B cell (primary cell): ENCODE measurements at places on chromosomes 16 and 17. TPM values are rescaled to one million over a fixed set of nuclear protein-coding genes. Genes with fewer than 3 reads are reported as not detected.

DNA sequence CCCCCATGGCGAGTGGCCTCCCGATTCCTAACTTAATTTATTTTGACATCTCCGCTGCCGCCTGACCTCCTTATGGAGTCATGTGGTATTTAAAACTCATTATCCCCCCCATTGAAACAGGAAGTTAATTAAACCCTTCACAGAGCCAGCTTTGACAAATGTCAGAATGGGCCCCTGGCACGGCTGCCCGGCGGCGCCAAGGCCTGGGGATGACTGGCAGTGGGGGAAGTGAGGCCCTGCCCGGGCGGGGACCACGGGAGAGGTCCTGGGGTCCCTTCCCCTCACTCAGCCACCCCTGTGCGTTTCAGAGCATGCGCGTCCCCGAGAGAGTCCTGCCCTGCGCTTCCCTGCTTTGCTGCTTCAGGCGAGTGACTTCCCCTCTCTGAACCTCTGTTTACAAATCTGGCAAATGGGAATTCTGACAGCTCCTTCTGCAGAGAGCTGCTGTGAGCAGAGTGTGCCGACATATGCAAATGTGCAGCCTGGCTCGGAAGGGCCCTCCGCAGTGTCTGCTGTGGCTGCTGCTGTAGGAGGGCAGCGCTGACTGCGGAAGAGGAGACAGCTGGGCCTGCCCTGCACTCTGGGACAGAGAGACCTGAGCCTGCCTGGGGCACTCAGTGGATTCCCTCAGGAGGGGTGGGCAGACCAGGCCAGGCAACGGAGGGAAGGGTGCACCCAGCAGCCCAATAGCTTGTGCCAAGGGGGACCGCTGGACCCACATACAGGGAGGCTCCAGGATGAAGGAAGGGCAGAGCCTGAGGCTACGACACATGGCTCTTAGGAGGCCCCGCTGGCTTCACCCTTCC lies 4.4 kb upstream of the ZFPM1 start:
- H3K4me3 ChIP-seq: no peak overlapping the region
- peak; percentile 60 for DNase-seq
- no peak overlapping the region for H3K27ac ChIP-seq
- H3K4me1 ChIP-seq: peaks cover 27% of the 10 kb centered on the region
- H3K36me3 ChIP-seq: no peaks in the 10 kb centered on the region

- no peak for DNase-seq
- H3K4me1 ChIP-seq: peaks cover 14% of the 10 kb centered on the region
- H3K36me3 ChIP-seq: no peaks in the 10 kb centered on the region
- peaks cover 10% of the 10 kb centered on the region for H3K27me3 ChIP-seq
- no peak overlapping the region for H3K4me3 ChIP-seq
- no peak overlapping the region for H3K27ac ChIP-seq
These were observed 65.7 kb downstream of the ARSG start for GRCh38 chr17:68356949-68357455.

- peaks cover 11% of the 10 kb centered on the region for H3K4me1 ChIP-seq
- no peak for DNase-seq
- H3K27ac ChIP-seq: no peak overlapping the region
These were observed 8.3 kb upstream of the ZNF750 start for GRCh38 chr17:82848022-82848592.

GRCh38 chr16:13333336-13333735 lies 431.9 kb downstream of the SHISA9 start:
- H3K4me1 ChIP-seq: no peaks in the 10 kb centered on the region
- no peaks in the 10 kb centered on the region for H3K27me3 ChIP-seq
- H3K36me3 ChIP-seq: no peaks in the 10 kb centered on the region
- H3K4me3 ChIP-seq: no peak overlapping the region
- no peak for DNase-seq

- no peak for DNase-seq
- no peaks in the 10 kb centered on the region for H3K27me3 ChIP-seq
- no peaks in the 10 kb centered on the region for H3K36me3 ChIP-seq
- peaks cover 8% of the 10 kb centered on the region for H3K4me1 ChIP-seq
- H3K4me3 ChIP-seq: no peak overlapping the region
These were observed 14.2 kb upstream of the SEC14L1 start for GRCh38 chr17:77126519-77126918.

DNA sequence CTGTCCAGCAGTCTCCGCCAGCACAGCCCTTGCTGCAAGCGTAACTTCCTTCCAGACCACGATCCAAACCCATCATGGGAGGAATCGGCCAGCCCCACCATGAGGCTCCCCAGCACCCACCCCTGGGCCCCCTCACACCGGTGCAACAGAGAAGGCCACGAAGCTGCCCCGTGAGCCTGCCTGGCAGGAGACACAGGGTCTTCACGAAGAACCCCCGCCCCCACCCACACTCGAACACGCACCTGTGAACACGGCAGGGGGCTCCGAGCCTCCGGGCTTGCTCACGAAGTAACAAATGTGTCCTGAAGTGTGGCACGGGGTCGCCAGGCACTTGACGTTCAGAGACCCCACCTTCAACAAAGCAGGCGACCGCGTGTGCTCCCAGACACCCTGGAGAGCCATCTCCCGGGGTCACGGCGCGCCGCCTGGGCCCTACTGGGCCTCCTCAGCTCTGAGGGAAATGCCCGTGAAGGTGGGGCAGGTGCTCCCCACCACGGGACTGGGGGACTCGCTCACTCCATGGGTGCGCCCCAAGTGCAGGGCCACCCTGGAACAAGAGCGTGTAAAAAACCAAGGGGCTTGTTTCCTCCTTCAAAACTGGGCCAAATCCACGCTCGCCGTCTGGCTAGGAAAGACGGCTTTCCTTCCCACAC lies 7.6 kb downstream of the HAGH start:
- no peak for DNase-seq
- H3K4me3 ChIP-seq: no peak overlapping the region
- no peak overlapping the region for H3K27ac ChIP-seq

- no peaks in the 10 kb centered on the region for H3K36me3 ChIP-seq
- no peak for DNase-seq
- H3K4me1 ChIP-seq: peaks cover 15% of the 10 kb centered on the region
- H3K27me3 ChIP-seq: no peaks in the 10 kb centered on the region
- H3K4me3 ChIP-seq: no peak overlapping the region
These were observed 69.1 kb downstream of the KSR1 start for GRCh38 chr17:27525316-27525715.

DNA sequence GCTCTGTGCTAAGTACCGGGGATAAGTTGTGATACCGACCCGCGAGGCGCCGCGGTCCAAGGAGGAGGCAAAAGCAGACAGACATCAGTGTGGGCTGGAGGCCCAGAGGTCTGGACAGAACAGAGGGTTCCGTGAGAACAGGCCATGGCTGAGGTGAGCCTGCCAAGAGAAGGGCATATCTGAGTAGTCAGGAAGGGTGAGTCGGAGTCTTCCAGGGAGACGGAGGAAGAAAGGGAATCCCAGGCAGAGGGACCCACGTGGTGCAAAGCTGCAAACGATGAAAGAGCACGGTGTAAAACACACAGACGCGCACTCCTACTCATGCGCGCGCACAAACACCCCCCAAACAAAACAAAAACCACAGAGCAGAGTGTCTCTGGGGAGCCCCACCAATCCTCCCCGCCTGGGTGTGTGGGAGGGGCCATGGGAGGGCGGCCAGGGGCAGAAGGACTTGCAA lies 18.1 kb downstream of the RHBDL3 start:
- peaks cover 7% of the 10 kb centered on the region for H3K4me1 ChIP-seq
- H3K27ac ChIP-seq: no peak overlapping the region
- no peaks in the 10 kb centered on the region for H3K36me3 ChIP-seq
- no peak overlapping the region for H3K4me3 ChIP-seq

GRCh38 chr16:11165894-11166665 lies 89.9 kb downstream of the SOCS1 start:
- no peaks in the 10 kb centered on the region for H3K4me1 ChIP-seq
- peaks cover 7% of the 10 kb centered on the region for H3K36me3 ChIP-seq
- no peak overlapping the region for H3K27ac ChIP-seq
- no peaks in the 10 kb centered on the region for H3K27me3 ChIP-seq

DNA sequence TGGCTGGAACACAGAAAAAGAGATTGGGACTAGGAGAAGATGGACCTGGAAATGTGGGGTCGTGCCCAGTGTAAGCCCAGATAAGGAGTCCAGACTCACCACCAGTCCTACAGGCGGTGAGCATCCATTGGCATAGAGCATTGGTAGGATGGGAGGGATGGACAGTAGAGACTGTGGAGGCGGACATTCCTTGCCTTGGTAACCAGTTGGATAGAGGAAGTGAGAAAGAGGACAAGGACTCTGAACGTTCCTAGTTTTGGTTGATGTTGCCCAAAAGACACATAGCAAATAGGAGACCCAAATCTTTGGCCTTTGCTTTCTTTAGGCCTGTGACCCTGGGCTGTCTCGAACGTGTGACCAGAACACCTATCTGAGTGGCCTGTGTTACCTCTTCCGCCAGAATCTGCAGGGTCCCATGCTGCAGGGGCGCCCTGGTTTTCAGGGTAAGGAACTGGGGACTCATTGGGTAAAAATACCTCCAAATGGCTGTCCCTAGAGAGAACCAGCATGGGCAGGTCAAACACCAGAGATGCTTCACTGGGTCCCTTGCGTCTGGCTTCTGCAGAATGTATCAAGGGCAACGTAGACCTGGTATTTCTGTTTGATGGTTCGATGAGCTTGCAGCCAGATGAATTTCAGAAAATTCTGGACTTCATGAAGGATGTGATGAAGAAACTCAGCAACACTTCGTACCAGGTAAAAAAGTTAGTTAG lies 6.4 kb downstream of the ITGAL start:
- H3K27me3 ChIP-seq: no peaks in the 10 kb centered on the region
- H3K36me3 ChIP-seq: peaks cover 59% of the 10 kb centered on the region

GRCh38 chr16:65767125-65767524 lies 599.4 kb upstream of the CDH5 start:
- no peak for DNase-seq
- H3K27me3 ChIP-seq: no peaks in the 10 kb centered on the region
- H3K4me1 ChIP-seq: no peaks in the 10 kb centered on the region
- H3K4me3 ChIP-seq: no peak overlapping the region
- no peak overlapping the region for H3K27ac ChIP-seq
- H3K36me3 ChIP-seq: no peaks in the 10 kb centered on the region

GRCh38 chr16:84754353-84754856 lies 54.6 kb downstream of the USP10 start:
- DNase-seq: peak; percentile 89
- H3K4me1 ChIP-seq: peaks cover 47% of the 10 kb centered on the region
- peak overlapping the region; percentile 21 for H3K4me3 ChIP-seq
- peaks cover 26% of the 10 kb centered on the region for H3K36me3 ChIP-seq
- no peaks in the 10 kb centered on the region for H3K27me3 ChIP-seq

GRCh38 chr17:62712171-62712581 lies 84.7 kb downstream of the MRC2 start:
- H3K36me3 ChIP-seq: no peaks in the 10 kb centered on the region
- H3K27me3 ChIP-seq: no peaks in the 10 kb centered on the region
- no peak overlapping the region for H3K27ac ChIP-seq
- H3K4me1 ChIP-seq: no peaks in the 10 kb centered on the region
- no peak for DNase-seq

DNA sequence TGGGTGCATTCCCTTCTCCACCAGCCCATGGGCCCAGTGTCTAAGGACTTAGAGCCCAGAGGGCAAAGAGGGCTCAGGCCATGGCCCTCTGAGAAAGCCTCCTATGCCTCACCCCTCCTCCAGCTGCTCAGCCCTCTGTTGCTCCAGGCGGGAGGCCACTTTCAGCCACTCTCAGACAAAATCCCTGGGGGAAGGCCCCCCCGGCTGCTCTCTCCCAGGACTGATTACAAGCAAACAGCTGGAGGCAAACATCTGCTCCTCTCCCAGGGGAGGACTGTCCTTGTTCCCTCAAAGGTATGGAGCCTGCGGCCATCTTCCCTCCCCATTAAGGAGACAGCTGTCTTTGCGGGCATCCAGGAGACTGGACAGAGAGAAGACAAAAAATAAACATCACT lies 54.9 kb upstream of the DLX4 start:
- no peak for DNase-seq
- H3K4me1 ChIP-seq: no peaks in the 10 kb centered on the region
- no peaks in the 10 kb centered on the region for H3K36me3 ChIP-seq

DNA sequence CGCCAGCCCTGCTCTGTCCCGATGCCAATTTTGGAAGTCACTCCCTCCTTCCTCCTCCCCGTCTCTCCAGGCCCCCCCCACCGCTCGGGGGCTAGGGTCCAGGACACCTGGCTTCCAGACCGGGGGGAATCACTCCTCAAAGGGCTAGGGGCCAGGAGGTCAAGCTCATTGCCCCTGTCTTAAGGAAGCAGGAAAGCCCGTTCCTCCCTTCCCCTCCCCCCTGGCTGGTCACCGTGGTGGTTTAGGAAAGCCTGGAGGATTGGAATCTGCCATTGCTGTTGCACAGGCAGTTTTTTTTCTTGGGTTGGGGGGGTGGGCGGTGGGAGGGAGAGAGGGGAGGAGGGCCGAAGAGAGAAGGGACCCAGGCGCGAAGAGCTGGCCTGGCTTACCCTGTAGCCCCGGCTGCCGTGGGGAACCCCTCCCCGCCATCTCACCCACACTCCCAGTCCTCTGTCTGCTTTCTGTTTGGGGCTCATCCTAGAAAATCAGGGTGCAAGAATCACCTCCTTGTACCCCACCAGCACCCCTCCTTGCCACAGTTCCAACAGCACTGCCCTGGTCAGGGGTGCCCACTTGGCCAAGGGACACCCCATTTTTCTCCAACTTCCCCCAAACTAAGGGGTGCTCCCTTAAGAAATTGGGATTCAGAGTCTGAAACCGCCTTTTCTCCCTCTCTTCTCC lies 2.9 kb upstream of the BCL6B start:
- H3K4me1 ChIP-seq: peaks cover 32% of the 10 kb centered on the region
- no peak for DNase-seq
- no peaks in the 10 kb centered on the region for H3K27me3 ChIP-seq
- no peak overlapping the region for H3K27ac ChIP-seq
- no peaks in the 10 kb centered on the region for H3K36me3 ChIP-seq

DNA sequence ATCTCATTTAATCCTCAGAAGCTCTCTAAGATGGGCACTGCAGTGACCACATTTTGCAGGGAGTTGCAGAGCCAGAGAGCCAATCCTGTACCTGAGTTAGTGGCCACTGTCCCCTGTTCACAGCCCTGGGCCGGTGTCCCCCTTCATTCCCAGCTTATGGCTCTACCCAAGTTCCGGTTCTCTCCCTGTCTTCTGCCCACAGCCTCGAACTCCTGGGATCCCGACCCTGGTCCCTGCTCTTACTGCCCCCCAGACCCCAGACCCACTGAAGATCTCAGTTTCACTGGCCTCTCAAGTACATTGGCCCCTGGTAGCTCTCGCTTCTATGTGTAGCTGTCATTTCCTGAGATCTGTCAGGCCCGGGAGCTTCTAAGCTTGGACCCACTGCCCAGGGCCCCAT lies 12.2 kb downstream of the ASGR2 start:
- no peaks in the 10 kb centered on the region for H3K27me3 ChIP-seq
- H3K27ac ChIP-seq: no peak overlapping the region
- no peaks in the 10 kb centered on the region for H3K36me3 ChIP-seq

The NDE1 gene
- total RNA-seq: 144 and 149 TPM in 2 replicates

The CUEDC1 gene
- total RNA-seq: not detected in 2 replicates

The CD300E gene
- total RNA-seq: 0.10 TPM in 1 of 2 replicates, not detected in the other

The HYDIN gene
- 0.10 TPM in 1 of 2 replicates, not detected in the other for total RNA-seq

The NPIPA3 gene
- 3.7 and 6.1 TPM in 2 replicates for total RNA-seq

The TBC1D28 gene
- not detected in 2 replicates for total RNA-seq
